ENCODE measurements at places on chromosomes 1 and 21. TPM values are rescaled to one million over a fixed set of nuclear protein-coding genes. Genes with fewer than 3 reads are reported as not detected.

DNA sequence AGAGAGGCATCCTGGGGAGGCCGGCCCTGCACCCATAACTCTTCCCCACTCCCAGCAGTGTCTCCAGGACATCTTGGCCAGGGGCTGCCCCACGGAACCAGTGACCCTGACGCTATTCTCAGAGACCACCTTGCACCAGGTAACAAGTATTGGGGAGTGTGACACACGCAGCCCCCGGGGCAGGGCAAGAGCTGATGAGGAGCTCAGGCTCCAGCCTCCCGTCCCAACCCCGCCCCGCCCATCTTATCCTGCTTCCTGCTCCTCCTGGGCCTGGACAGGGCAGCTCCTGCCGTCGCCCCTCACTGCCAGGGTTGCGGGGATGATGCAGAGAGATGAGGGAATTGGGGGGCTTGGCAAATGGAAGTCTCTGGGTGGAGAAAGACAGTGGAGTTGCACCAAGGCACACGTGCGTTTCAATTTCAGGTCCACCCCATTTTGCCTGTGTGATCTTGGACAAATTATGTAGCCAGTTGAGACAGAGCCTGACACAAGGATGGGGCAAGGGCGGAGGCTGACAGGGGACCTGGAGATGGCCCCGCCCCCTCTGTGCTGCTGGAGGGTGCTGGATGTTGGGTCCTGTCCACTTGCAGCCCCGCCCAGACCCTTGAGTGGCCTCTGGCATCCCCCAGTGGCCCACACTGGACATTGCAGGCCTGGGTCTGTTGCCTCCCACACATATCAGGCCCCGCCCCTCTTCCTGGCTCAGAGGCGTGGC, 10.7 kb downstream of the CLCNKA start:
- H3K4me1 ChIP-seq = no peaks in the 10 kb centered on the region
- no peaks in the 10 kb centered on the region for H3K36me3 ChIP-seq
- DNase-seq = peak; percentile 78

- no peak for DNase-seq
- H3K4me3 ChIP-seq = no peak overlapping the region
- H3K36me3 ChIP-seq = no peaks in the 10 kb centered on the region
- no peaks in the 10 kb centered on the region for H3K27me3 ChIP-seq
- no peak overlapping the region for H3K27ac ChIP-seq
- peaks cover 11% of the 10 kb centered on the region for H3K4me1 ChIP-seq
Observed at GRCh38 chr1:182163821-182164223, 102.3 kb upstream of the ZNF648 start.

Gene HRNR
- polyA plus RNA-seq = 0.24 TPM

Gene ADCY10
- 0.26 TPM for polyA plus RNA-seq

Gene INTS3
- polyA plus RNA-seq = 114 TPM

Gene PCP4
- polyA plus RNA-seq = 11.2 TPM

Data from left lung (tissue), 14 donors.